ENCODE measurements at places on chromosomes 7 and 10.

GRCh38 chr7:92421676-92422435, 25.4 kb upstream of the GATAD1 start:
- DNase-seq: no peak

DNA sequence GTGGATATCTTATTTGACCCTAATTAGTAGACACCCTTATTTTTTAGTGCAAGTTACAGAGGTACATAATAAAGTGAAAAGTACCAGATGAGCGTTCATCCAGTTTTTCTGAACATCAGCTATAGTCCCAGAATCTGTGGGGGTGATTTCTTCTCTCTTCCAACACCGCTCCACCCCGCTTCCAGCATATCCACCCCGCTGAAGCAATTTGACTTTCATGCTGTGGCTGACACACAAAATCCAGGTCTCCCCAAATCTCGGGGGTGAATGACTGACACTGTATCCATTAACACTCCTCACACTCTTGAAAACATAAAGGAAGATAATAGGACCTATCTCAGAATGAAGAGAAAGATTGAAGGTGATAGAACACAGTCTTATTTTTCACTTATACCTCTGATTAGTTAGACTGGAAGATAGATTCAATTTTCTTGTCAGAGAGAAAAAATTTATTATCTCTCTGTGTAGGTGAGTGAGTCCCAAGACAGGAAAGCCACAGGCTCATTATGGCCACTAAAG, 143.4 kb downstream of the ANLN start:
- no peak for DNase-seq

GRCh38 chr7:152476551-152476950, 40.7 kb upstream of the KMT2C start:
- DNase-seq: no peak

DNA sequence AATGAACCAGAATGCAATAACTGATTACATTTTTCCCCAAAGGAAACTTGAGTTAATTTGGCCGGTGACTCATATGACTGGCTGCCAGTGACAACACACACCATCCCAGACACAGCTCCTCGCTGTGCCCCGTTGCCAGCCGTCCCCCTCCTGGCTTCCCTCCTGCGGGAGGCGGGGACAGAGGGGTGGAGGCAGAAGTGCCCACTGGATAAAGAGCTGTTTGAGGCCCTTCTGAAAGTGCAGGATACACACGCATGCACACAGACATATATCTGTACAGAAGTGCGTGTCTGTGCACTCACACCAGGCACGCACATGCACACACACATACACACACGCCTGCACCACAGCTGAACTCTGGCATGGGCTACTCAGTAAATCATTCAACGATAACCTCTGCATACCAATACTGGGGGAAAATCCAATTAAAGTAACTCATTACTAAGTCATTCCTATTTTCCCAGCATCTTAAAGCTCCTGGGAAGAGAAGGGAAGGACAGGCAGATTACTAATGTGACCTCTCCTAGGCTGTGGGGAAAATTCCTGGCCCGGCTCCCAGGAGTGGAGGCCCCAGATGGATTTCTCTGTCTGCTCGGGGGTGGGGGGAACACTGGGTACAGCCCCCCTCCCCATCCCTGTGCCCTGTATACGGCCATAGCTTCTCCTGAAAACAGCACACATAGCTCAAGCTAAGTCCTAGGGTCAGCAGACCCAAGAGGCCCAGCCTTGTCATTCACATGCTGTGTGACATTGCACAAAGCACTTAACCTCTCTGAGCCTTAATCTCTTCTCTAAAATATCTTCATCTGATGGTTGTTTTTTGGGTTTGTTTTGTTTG, 52.3 kb upstream of the MYL10 start:
- DNase-seq: no peak

DNA sequence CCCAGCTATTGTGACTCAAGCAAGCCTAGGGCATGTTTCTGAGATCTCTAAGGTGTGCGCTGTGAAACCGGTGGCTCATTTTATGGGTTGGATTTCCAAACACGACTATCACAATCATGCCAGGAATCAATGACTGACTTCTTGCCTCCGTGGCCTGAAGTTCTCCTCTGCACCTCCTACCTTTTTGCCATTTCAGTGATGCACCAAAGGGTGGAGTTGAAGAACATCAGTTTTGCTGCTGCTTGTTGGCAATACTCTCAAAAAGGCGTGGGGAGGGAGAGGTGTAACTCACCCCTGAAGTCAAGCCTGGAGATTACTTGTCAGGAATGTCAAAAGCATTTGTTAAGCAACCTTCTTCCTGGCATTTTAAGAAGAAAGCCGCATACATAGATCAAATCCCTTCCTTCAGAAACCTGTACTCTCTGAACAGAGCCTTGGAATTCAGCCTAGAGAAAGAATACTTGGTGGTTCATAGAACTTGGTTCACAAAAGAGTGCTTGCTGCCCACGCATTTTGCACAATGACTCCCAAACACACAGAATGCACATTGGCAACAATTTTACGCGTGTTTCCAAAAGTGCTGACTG, 41.0 kb downstream of the KIAA1217 start:
- DNase-seq: no peak
